AML-193 (cell line): ENCODE measurements at places on chromosomes 3 and 15.
A peak's percentile ranks its signal among the peaks of the same experiment; 100 is the strongest.

DNA sequence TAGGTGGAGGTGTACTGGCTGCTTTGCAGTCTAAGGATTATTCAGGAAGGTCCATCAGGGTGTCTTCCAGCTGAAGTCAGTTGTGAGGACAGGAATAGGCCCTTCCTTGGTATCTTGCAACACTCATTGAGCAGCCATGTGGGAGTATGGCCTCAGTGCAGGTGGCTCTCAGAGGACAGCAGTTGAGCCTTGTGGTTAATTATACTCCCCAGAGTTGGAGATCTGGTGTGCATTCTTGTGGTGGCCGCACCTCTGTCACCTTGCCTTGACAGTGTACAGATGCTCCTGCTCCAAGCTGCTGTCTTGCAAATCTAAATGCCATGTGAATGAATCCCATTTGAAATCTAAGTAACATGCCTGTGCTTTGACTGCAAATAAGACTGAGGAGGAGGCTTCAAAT is 339.9 kb upstream of the BCHE start:
- no peak for DNase-seq

DNA sequence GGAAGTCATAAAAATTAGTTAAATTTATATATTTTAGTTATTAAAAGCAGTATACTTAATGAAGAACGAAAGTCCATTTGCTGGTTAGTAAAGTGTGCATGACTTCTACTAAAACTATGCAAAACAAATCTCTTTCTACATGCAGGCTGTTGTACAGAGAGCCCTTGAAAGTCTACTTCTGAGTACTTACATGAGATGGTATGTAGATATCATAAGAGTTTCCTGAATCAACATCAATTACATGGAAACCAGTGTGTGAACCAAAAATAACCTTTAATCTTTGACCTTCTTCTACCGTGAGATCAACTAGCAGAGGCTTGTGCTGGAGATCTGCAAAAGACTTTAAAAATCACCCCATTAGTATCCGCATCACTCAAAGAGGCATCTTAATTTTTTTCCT is 42.1 kb upstream of the SLC2A2 start:
- no peak for DNase-seq

DNA sequence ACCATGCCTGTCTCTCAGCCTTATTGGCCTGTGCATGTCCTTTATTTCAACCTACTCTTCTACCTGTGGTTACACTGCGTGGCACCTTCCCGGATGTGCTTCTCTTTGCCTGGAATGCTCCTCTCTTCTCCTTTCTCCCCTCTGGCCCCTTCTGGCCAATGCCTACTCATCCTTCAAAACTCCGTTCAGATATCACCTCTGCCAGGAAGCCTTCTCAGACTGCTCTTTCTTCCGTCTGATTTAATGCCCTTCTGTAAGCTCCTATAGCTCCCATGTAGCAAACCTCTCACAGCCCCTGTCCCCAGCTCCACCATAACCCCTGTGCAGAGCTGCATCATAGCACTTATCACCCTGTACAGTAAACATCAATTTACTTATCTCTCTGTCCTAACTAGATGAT is 13.2 kb downstream of the KLHL6 start:
- DNase-seq = no peak

DNA sequence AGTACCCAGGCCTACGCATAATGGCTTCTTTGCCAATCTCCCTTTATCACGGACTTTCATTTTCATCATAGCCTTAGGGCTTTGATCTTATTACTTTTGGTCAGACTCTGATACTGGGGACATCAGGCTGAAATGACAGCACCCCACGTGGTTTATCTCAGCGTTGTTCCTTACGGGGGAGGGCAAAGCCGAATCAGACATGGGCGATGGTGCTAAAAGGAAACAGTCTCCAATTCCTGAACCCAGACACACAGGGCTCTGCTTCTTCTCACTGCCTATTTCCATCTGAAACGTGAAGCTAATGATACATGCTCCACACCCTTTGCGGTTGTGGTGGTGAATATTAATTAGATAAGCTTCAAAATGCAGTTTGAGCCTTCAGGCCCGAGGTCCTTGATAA is 59.4 kb upstream of the CD47 start:
- no peak for DNase-seq

DNA sequence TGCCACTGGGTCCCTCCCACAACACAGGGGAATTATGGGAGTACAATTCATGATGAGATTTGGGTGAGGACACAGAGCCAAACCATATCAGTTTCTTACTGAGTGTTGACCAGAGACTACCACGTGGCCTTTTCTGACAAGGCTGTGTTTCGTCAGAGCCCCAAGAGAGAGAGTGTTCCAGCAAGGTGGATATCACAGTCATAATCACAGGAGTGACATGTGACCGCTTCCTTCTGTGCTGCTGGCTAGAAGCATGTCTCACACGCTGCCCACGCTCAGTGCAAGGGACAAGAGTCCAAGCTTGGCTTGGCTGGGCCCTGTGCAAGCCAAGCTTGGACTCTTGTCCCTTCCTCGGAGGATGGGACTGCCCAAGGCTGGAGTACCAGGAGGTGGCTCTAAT is 103.2 kb downstream of the GABRG3 start:
- no peak for DNase-seq

GRCh38 chr15:96768435-96768789 is 437.9 kb downstream of the NR2F2 start:
- no peak for DNase-seq

- no peak for DNase-seq
These were observed 53.1 kb downstream of the TGFBR2 start for GRCh38 chr3:30659270-30660130.

GRCh38 chr3:102529452-102529851 is 94.6 kb downstream of the ZPLD1 start:
- no peak for DNase-seq

DNA sequence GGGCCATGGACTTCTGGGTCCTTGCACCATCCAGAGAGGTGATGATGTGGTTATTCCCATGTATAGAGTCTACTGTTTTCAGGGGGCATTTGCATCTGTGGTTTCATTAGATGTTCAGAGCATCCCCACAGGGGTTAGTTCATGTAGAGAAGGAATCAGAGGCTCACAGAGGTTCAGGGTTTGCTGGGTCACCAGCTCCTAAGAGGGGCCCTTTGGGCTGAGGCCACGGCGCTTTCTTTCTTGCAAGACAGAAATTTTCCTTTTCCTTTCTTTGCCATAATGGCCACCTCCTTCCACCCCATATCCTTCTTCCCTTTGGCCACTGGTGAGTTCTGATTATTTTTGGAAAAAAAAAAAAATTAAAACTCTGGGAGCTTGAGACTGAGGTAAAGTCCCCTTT is 62.3 kb downstream of the APBA2 start:
- no peak for DNase-seq

GRCh38 chr3:1942781-1943180 is 155.9 kb upstream of the CNTN4 start:
- no peak for DNase-seq

DNA sequence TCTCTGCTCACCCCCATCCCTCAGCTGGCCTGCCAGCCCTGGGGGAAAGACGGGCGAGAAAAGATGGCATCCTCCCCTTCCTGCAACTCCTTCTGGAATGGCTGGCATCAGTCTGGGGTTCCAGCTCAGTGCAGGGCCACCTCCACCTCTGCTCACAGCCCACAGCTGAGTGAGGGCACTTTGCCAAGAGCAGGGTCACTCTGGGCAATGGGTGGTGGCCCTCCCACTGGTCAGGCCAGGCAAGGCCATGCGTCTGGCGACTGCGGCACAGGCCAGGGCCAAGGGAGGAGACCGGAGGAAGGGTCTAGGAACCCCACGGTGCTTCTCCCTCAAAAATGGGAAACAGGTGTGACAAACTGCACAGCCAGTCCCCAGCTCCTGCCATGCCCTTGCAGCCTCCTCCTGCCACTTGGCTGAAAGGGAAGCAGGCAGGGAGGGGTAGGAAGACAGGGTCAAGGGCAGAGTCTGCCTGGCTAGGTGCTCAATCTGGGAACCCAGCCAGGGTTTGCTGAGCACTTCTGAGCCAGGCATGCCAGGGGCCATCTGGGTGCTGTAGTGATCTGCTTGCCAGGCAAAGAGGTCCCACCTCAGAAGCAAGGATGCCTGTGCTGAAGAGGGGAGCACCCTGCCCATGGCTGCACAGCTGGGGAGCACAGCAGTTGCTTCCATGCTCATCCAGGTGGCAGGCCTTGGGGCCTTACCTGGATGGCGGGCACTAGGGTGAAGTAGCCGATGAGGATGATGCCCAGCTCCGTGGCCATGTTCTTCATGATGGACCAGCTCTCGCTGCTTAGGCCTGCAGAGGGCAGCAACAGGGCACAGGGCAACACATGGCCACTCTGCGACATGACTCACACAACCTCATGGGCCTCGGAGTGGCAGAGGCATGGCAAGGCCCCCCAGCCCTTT is 41.2 kb downstream of the PTPN23 start:
- DNase-seq = peak; percentile 21

DNA sequence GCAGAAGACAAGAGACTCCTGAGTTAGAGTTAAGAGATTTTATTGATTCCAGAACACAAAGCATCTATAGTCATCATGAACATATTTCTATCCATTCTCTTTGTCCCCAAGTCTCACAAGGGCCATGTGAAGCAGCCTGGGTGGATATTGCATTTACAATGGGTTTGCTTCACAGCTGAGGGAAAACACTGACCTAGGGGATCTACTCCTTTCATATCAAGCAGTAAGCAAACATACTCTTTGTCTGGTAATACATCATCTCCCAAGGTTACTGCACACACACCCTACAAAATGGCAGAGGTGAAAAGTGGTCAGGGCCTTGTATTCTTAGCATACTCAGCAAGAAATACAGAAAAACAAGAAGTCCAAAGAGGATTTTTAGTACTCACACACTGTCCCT is 267.7 kb upstream of the BCHE start:
- DNase-seq = no peak

DNA sequence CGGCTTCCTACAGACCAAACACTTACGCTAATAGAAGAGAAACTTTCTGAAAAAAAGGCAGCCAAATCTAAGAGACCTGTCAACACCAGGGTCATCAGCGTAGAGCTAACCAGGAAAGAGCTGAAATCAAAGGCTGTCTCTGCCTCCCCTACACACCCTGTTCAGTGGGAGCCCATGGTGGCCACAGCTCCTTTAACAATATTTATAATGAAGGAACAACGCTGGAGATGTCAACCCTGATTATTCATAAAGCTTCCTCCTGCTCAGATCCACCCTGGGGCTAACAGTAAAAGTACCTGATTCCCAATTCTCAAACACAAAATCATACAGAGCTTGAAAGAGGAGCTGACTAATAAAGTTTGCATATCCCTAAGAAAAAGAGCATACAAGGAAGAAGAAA is 133.7 kb downstream of the ANXA2 start:
- DNase-seq = no peak

DNA sequence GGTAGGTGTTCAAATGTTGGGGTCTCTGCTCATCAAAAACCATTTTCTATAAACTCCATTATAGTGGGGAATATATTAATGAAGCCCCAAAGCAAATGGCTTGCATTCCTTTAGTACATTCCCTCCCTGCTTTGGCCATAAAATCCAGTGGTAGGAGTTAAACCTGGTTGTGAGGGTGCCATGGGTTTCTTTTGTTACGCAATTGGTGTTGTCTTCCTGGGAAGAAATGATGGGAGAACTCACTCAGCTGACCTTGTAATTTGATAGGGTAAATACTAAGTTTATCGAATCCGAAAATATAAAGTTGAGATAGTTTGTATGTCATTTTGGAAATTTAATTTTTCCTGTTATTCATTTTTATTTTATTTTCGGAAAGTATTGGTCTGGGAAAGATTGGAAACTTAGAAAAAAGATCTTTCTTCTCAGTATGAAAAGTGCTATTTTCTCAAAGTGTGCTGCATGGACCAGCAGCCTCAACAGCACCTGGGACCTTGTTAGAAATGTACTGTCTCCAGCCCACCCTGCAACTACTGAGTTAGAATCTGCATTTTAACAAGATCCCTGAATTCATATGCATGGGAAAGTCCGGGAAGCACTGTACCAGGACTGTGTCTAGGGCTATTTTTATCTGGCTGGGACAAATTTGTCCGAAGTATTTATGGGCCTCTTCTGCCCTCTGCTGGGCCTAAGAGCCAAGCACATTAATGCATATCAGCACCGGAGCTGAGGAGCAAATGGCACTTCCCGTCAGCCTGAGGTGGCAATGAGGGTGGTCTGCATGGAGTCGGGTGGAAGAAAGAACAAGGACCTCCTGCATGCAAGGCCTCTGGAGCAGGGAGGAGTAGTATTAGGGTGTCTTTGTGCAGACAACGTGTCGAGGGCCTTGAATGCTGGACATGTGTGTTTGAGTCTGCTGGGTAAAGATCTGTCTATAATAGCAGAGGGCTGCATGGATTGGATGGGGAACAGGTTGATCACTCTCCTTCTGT is 54.7 kb downstream of the FAM81A start:
- peak; percentile 34 for DNase-seq

- DNase-seq = no peak
These were observed 631.1 kb upstream of the CFAP20DC start for GRCh38 chr3:59680919-59681318.

DNA sequence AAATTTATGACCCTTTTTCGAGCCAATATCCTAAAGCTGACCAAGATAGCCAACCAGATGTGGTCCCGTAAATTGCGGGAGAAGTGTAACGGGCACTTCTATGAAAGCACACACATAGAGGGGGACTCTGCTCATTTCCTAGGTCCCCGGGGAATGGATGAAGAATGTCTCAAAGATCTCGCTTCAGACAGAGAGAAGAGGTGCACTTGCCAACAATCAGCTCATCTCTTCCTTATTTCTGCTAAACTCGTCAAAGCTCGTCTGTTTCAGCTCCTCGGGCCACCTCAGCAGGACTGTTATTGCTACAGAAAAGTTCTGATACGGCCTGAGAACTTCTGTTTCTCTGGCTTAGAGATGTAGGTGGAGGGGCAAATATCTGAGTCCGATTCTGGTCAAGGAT is 71.8 kb downstream of the TM2D3 start:
- DNase-seq = no peak
